Right cardiac atrium (tissue), 5 donors: ENCODE measurements at places on chromosomes 13 and 19.
A peak's percentile ranks its signal among the peaks of the same experiment; 100 is the strongest.

- peak; percentile 66 for DNase-seq
These were observed 48.2 kb downstream of the PIN1 start for GRCh38 chr19:9883231-9883758.

DNA sequence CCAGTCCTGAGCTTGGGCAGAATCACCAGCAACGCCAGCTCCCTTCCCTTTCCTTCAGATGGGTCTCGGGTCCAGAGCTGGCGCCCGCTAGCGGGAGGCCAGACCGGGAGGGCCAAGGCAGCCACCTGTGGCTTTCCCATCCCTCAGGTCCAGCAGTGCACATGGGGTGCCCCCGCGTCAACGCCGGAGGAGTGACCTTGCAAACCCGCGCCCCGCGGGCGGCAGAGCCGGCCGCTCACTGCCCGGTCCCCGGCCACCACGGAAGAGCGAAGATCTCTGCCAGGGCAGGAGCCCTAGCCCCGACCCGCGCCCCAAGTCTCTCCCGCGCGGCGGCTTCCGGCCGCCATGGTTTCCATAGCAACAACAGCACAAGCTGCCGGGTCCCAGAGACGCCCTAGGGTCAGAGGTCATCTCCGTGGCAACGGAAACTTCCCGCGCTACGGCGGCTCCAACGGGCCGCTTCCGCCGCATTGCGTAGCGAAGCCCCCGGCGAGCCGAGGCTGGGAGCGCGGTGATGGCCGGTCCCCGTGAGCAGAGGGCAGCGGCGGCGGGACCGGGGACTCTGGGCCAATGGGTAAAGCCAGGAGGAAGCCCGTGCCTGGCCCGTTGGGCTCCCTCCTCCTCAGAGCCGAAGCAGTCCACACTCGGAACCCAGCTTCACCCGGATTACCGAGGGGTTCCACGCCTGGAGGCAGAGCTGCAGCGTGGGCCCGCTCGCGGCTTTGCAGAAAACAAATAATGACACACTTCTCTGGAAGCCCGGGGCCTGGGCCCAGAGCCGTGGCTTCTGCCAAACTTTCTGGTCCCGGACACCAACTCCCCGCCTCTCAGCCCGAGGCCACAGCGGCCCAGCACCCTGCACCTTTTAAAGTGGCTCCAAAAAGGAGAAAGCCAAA lies 7.4 kb downstream of the FGF14 start:
- peak; percentile 97 for DNase-seq

DNA sequence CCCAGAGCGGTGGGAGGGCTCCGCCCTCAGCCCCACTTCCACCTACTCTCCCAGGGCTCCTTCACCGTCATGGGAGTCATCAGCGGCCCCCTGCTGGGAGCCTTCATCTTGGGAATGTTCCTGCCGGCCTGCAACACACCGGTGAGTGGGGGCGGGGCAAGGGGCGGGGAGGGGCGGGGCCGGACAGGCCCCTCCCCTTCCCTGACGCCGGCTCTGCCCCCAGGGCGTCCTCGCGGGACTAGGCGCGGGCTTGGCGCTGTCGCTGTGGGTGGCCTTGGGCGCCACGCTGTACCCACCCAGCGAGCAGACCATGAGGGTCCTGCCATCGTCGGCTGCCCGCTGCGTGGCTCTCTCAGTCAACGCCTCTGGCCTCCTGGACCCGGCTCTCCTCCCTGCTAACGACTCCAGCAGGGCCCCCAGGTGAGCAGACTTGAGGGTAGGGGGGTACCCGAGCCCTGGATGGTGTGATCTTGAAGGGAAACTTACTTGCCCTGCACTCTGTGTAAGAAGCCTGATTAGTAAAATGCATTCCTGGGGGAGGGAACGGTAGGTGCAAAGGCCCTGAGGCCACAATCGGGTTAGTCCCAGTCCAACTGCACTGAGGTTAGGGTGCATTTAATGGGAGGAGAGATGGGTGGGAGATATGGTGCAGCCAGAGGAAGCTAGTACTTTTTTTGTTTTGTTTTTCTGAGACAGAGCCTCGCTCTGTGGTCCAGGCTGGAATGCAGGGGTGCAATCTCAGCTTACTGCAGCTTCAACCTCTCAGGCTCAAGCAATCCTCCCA lies 12.1 kb downstream of the SLC5A5 start:
- DNase-seq = no peak

- DNase-seq = no peak
These were observed 60.5 kb downstream of the SPATA13 start for GRCh38 chr13:24221007-24221406.

DNA sequence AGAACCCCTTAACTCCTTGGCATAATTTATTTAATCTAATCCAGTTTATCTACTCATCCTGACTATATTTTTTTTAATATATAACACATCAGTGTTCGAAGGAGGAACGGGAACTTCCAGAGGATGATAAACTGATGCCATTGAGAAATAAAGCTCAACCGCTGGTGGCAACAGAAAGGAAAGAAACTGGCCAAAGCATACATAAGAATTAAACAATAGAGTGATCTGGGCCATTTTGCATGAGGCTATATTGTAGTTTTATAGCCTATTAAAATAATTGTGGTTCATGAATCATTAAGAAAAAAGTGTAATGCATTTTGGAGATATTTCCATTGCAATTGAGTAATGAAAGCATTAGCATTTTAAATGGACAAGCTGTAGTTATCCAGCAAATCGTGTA lies 94.2 kb downstream of the FRY start:
- no peak for DNase-seq

DNA sequence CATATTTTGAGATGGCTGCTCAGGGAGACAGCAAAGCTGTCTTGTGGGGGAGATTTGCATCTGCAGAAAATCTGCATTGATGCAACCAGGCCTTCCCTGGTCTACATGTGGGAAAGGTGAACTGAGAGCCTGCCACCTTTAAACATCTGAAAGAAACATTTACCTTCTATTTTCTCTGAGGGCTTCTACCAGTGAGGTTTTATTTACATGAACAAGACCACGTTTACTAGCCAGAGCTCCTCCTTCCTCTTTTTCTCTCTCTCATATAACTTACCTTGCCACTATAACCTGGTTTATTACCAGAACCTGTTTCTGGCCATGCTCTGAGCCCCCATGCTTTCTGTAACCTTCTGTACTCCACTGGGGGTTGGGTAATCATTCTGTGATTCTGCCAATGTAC lies 14.4 kb upstream of the RUBCNL start:
- no peak for DNase-seq

DNA sequence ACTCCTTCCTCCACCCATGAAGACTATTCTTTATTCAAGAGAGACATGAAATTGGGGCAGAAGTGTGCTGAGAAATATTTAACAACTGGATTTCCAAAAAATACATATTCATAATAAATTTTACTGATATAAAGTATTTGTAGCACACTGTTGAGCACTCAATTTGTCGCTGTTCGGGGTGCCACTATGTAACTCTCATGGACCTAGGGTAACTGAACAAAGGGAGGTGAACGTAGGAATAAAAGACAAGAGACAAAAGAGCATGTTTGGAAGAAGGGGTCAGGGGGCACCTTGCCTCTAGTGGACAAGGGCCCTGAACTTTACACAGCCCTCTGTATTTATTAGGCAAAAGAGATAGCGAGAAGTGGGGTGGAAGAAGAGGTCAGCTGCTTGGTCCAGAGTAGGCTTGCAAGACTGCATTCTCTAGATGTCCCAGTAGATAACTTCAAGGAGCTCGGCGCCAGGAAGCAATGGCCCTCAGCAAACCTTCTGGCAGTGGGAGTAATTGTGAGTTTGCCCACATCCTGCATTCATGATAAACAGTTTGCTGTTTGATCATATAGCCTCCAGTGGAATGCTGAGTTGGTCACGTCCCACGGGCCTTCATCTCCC lies 4.5 kb upstream of the ZNF175 start:
- DNase-seq = no peak

DNA sequence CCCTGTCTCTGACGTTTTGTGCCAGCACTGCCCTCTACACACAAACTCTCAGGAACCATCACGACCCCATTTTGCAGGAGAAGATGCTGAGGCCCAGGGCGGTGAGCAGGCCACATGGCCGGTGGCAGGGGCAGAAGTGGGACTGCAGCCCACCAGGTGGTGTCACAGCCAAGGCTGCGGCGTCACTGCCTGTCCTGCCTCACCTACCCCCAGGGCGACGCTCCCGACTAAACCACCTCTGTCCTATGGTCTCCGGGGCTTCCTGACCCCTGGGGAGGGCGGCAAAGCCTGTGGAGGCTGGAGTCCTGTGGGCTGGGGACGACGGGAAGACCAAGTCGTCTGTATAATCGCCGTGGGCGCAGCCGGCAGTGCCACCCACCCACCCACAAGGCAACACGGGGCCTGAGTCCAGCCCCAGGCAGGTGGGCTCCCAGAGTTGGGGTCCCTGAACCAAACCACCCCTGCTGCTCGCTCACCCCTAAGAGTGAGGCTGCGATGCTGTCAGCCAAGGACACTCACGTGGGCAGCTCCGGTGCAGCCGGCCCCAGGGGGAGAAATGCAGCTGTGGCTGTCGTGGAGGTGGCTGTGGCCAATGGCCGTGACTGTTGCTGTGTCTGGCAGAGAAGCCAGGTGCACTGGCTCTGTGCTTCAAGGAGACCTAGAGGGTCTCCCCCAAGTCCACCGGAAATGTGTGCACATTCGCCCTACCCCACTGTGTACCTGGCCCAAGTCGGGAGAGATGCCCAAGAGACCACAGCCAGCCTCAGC lies 29.7 kb downstream of the RASA3 start:
- DNase-seq = peak; percentile 65

DNA sequence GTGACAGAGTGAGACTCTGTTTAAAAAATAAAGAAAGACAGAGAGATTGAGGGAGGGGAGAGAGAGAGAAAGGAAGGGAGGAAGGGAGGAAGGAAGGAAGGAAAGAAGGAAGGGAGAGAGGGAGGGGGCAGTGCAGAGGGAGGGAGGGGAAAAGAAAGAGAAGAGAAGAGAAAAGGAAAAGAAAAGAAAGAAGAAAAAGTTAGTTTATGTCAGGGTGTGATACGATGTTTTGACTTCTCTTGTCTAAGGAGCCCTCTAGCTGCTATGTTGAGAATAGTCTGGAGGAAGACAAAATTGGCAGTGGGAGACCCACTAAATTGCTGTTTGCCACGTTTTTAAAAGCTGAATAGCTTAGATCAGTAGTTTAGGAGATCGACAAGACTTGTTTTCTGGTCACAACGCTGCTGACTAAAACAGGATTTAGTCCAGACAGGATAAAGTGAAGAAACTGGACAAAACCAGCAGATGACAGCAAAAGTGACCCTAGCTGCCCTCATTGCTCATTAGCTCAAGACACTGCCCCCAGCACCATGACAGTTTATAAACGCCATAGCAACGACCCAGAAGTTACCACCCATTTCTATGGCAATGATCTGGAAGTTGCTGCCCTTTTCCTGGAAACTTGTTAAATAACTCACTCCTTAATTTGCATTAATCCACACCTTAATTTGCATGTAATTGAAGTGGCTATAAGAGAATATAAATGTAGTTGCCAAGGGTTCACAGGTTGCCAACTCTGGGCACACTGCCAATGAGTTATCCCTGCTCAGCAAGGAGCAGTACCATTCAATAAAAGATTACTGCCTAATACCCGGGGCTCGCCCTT lies 11.1 kb downstream of the TEX101 start:
- no peak for DNase-seq

DNA sequence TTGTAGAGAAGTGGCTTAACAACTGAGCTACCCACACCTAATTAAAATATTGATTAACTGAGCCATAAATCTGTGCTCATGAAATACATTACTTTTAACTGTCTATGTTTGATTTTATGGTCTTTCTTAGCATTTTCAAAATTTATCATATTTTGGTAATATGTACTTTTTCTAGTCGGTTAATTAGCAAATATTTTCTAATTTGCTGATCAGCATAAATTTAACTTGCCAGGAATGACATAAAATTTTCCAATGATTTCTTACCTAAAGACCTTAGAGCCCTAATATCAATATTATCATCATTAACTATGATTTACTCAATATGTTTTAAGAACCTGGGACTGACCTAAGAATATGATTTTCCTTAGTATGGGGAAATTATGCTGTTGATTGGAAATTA lies 19.9 kb upstream of the COG6 start:
- no peak for DNase-seq

- no peak for DNase-seq
These were observed 1410.1 kb upstream of the ATXN8OS start for GRCh38 chr13:68697551-68697950.

DNA sequence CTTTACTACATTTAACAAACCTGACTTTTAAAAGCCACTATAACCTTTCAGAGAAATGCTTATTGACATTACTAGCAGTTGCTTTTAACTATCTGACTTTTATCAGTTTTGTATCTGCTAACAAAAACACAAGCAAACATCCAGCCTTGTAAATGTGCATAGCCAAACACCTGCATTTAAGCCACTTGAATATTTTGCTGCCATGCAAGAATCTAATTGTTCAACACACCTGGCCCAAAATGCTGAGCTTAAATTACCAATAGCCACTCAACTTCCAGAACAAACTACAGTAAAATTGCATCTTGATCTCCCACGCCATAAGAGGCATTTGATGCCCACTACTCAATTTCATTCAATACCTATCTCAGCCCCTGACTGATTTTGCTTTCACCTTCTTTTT lies 9.3 kb downstream of the ZIC5 start:
- DNase-seq = no peak

DNA sequence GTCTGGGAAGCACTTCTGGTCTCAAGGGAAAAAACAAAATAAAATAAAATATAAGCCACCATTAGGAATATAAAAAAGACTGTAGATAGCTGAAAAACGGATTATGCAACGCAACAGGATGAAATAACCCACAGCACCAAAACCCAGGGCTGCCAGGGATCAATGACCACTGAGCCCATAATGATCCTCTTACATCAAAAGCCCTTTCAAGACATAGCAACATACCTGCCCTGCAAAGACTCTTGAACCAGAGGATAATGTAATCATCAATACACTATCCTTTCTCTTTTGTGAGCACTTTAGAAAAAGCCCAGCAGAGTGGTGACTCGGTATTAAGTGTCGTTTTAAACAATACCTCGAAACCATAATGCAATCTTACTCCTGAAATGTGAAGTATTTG lies 235.0 kb upstream of the SOX21 start:
- DNase-seq = no peak
